ENCODE measurements at places on chromosomes 1 and 21. TPM values are rescaled to one million over a fixed set of nuclear protein-coding genes. Genes with fewer than 3 reads are reported as not detected.

DNA sequence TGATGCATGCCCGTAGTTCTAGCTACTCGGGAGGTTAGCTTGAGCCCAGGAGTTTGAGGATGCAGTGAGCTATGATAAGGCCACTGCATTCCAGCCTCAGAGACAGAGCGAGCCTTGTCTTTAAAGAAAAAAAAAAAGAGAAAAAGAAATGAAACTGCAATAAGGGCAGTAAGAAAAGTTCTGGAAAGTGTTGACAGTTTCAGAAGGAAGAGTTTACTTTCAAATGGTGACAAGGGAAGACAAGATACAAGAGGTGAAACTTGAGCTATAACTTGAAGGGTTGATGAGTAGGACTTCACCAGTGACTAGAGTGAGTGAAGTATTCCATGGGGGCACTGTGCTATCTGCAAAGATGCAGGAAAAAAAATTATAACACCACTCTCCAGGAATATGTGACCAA, 125.0 kb downstream of the AKT3 start:
- no peak for DNase-seq

GRCh38 chr1:6098303-6099215, 52.9 kb downstream of the KCNAB2 start:
- peak; percentile 75 for DNase-seq

GRCh38 chr1:33257772-33258712, 1.8 kb downstream of the ZNF362 start:
- no peak for DNase-seq

DNA sequence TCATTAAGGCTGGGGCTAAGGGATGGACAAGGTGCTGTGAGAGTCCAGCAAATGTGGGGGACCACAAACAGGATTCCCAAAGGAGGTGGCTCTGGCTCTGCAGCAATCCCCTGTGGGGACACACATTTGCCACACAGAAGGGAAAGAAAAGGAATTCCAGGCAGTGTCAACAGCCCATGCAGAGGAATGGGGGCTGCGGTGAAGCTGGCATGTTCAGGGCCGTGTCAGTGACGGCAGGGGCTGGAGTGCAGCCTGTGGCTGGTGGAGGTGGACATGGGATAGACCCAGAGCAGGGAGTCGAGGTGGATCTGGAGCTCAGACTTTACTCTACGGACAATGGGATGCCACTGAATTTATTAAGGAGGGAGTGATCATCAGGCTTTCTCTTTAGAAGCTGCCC, 183.2 kb downstream of the TRABD2B start:
- no peak for DNase-seq

DNA sequence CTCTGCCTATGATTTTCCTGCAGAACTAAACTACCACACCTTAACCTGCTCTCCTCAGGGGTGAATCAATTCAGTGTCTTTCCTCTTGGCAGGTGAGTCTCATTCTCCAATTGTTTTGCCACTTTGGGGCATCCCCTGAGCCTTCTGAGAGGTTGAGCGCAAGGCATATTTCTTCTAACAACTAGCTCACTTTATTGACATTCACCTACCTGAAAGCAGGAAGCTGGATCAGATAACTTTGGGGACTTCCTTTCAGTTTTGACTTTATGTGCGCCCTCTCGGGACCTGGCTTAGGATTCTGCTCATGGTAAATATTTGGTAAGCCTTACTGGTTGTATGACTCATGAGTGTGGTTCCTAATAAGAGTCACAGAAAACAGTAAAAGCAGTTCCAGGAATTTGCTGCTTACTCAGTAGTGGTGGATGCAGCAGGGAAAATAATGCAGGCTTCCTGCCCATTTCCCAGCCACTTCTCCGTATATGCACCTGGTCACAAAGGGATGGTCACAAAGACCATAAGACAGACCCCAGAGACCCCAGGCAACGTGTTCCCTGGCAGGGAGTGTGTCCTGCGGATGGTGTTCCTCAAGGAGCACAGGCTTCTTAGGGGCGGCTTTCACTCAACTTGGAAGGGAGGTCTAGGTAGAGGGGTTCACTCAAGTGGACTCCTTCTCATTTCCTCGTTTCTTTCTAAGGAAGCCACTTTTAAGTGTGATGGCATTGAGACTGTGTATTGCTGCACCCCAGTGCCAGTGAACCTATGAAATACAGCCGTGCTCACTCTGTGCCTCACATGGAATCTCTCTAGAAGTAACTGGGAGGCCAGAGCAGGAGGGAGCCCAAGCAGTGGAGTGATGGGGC, 22.0 kb upstream of the BATF3 start:
- DNase-seq, result no peak

- DNase-seq, result no peak
Observed at GRCh38 chr21:38277501-38278131, 20.8 kb downstream of the KCNJ15 start.

Gene C4BPA
- 0.14 TPM for polyA plus RNA-seq

Gene DMRTA2
- not detected for polyA plus RNA-seq

- DNase-seq, result peak; percentile 43
Observed at GRCh38 chr1:51410568-51411460, 80.5 kb upstream of the TTC39A start.

DNA sequence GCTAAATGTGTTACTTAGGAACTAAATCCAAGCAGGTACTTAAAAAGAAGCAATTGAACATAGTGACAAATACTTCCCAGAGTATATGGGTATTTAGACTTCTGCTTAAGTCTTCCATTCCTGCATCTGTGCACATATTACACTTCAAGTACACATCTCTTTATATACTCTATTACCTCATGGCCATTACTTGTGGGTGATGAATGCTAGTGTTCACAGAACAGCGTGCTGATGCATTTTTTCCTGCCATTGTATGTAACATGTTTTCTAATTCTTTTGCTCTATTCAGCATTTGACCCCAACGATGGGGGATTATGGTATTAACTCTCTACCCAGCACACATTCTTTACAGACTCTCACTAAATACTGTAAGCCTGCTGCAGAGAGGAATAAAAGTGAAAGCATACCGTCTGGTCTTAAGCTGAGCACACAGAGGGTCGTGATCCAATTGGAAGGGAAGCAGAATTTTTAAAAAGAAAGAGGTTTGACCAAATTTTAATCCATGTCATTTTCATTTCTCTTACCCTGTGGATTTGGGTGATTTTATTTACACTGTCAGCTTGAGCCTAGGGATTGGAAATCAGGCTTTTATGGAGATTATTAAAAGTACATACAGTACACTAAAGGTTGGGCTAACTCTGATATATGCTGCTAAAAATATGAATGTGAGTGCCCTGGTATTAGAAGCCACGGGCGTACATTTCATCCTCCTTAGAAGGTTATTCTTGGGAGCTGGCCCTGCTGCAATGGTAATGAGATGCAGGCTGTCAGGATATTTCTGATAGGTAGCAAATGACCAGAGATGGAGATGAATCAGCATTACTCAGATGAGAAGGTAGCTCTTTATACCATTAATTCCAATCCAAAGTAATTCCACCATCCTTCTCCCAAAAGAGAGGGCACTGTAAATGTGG, 95.5 kb upstream of the PROX1 start:
- no peak for DNase-seq

DNA sequence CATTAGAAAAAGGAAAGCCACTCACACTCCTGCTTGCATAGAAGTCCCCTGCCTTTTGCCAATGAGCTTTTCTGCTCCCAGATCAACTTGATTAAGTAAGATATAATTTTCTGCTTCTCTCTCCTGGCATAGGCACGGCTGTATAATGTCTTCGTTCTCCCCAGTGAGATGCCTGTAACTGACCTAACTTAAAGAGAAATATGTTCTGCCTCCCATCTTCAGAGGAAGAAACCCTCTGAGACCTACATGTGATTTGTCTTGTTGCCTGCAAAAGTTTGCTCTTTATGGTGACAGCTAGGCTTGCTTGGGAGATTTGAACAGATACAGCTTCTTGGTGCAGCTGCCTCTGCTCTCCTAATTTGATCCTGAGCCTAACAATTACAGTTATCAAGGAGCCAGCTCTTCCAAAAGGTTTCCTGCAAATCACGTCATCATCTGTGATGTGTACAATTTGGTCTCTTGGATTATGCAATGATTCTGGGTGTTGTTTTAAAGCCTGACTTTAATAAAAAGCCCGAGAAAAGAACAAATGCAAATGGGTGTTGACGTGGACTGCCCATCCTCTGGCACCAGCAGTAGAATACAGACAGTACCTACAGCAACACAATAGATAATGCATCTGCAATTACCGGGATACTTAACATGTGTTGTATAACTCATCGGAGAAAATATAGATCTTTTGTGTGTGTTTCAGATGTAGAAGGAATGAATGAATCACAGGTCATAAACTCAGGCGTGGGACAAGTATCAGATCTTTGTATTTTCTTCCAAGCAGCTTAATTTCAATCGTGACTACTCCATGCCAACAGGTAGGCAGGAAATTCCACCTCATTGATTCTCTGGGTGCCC, 76.2 kb upstream of the KAZN start:
- peak; percentile 69 for DNase-seq

Gene LIN28A
- polyA plus RNA-seq, result 0.18 TPM

Gene NEGR1
- 35.6 TPM for polyA plus RNA-seq

DNA sequence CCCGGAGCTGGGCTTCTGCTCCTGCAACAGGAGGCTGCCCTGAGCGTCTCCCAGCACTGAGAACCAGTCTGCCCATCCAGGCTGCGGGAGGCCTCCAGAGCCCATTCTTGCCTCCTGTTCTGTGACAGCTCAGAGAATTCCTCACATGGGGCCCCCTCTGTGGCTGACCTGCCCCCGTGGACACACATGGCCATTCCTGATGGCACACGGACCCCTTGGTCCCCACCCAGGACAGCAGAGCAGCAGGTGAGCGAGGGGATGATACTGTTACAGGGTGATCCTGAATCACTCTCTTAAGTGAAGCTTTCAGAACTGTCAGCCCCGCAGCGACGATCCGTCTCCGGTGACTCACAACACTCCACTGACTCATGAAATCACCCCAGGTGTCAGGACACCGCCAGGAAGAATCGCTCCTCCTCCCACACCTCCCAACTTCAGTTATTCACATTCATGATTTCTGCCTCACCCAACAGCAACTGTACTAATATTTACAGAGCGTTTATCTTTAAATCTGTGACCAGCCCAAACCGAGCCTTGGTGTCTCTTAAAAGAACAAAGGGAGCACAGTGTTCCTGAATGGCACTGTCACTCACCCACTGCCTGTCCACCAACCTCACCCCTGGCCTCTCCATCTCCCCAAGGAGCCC, 22.5 kb downstream of the CHD5 start:
- DNase-seq, result no peak

DNA sequence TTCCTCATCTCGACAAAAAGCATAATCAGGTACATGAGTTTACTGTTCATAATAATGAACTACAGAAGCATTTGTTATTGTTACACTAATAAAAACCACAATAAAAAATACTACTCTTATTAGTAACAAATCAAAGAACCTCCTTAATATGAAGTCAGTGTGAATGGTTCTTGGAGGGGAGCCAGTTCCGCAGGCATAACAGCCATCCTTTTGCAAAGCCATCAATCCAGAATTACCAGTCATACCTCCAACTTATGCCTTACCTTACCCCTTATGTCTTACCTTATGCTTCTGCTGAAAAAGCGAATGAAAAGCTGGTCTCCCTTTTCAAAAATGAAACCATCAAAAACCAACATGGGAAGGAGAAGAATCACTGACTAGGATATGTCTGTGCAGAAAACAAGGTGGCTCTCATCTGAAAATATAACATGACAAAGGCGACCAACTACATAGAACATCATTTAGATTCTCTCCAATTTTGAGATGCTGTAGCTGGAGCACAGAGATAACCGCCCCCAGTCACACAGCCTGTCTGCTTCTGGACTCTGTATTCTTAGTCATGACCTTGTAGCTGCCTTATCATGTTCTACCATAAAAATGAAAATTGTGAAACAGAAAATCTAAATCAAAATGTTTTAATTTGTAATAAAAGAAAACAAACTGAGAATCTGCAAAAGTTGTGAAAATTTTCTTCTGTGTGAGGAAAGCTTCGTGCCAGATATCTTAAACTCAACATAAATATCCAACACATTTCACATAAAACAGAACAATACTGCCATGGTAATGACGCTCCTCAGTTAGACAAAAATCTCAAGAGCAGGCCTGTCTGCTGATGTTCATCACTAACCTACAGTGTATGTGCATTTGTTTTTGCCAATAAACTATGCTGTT, 438.2 kb downstream of the SMYD3 start:
- no peak for DNase-seq

Measured in muscle of back (tissue), 13 donors.